Bladder microvascular endothelial cell (primary cell): ENCODE measurements at places on chromosomes 12 and 14. TPM values are rescaled to one million over a fixed set of nuclear protein-coding genes. Genes with fewer than 3 reads are reported as not detected.

The MIP gene
- 0.38 TPM in 1 of 2 replicates, not detected in the other for total RNA-seq

The BMAL2 gene
- 21.5 and 48.1 TPM in 2 replicates for total RNA-seq

The TCL1B gene
- total RNA-seq = not detected in 2 replicates

The COPZ1 gene
- total RNA-seq = 60.5 and 133 TPM in 2 replicates

The PTPRB gene
- total RNA-seq = 78.5 and 270 TPM in 2 replicates

The AHNAK2 gene
- 23.2 and 35.3 TPM in 2 replicates for total RNA-seq

The TPPP2 gene
- total RNA-seq = not detected in 2 replicates

The GALNT9 gene
- 0.13 TPM in 1 of 2 replicates, not detected in the other for total RNA-seq

The TMEM30B gene
- total RNA-seq = under 0.01 and 0.19 TPM in 2 replicates

The CACNA2D4 gene
- not detected in 2 replicates for total RNA-seq

The FIGNL2 gene
- total RNA-seq = 0.16 and 0.31 TPM in 2 replicates
